CD8-positive, alpha-beta T cell (primary cell): ENCODE measurements at places on chromosomes 2 and 18.
A peak's percentile ranks its signal among the peaks of the same experiment; 100 is the strongest.

GRCh38 chr18:43278355-43278754 lies 1.1 kb upstream of the SYT4 start:
- DNase-seq, result no peak

- peak; percentile 83 for DNase-seq
Measured at GRCh38 chr2:239326831-239327535, 73.8 kb downstream of the HDAC4 start.

DNA sequence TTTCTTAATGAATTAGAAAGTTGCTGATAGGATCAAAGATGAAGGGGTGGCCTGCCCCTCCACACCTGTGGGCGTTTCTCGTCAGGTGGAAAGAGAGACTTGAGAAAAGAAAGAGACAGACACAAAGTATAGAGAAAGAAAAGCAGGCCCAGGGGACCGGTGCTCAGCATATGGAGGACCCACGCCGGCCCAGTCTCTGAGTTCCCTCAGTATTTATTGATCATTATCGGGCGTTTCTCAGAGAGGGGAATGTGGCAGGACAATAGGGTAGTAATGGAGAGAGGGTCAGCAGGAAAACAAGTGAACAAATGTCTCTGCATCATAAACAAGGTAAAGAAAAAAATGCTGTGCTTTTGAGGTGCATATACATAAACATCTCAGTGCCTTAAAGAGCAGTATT lies 144.3 kb downstream of the CCDC102B start:
- no peak for DNase-seq

DNA sequence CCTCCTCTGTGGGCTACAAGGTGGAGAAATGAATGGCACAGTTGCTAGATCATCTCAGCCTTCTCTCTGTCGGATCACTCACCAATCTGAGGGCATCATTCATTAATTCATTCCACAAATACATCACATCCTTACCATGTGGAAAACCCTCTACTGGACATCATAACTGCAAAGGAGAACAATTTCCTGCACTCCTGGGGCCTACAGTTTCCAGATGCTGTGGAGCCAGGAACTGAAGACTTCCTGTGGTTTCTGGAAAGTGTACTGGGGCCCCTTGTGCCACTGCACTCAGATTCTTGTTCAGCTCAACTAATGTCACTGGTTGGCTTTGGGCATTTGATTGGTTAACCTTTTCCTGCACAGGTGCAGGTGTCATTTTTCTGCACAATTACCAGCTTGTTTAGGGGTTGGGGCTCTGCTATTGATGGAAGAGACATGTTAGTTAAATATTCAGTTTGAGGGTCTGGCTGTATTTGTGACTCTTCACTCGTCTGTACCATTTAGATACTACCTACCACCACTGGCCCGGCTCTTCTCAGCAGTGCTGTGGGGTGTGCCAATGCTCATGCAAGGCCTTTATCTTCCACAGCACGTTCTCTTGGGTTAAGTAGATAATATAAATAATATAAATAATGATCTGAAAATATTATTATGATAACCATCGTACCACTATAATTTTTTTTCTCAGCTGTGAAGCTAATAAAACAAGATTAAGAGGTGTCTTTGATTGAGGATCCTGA lies 427.3 kb downstream of the TSN start:
- DNase-seq, result no peak

DNA sequence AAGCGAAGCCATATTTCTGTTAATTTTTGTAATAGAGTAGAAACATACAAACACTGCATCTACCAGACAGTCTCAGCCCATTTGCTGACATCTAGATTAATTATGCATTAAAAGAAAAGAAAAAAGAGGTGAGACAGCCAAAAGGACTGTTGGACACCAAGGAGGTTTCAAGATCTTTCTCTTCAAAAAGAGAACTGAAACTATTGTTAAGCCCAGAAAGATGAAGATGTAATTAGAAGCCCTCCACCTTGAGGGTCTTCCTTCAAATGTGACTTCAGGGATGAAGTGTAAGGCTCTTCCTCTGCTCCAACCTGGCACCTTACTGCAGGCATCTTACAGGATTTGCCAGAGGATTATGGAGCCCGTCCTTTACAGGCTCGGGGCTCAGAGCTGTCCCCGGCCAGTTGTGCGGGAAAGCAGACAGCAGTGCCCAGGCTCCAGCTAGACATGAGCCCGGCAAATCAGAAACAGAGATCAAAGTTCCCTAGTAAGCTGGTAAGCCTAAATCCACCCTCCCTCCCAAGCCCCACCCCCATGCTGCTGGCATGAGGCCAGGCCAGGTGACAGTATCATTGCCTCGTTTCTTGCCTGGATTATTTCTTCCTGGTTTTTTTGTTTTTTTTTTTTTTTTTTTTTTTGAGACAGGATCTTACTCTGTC lies 38.9 kb downstream of the ADI1 start:
- DNase-seq, result no peak

DNA sequence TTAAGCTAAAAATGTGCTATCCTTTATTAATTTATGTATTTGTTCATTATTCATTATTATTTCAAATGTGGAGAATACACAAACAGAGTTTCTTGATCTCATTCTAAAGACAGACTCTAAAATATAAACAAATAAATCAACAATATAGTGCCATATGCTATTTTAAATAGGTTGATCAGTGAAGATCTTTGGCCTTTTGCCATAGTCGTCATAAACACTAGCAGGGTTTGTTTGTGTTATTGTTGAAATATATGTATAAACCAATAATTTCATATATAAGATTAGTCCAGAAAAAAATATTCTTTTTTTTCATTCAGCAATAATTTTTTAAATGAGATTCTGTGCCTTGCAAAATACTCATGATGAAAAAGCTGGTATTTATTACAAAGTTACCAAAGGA lies 62.1 kb upstream of the KYNU start:
- no peak for DNase-seq
